Common myeloid progenitor, CD34-positive (primary cell): ENCODE measurements at places on chromosomes 11 and 22.
A peak's percentile ranks its signal among the peaks of the same experiment; 100 is the strongest.

GRCh38 chr11:60700689-60701468 is 1.5 kb downstream of the MS4A8 start:
- peak; percentile 45 for DNase-seq

DNA sequence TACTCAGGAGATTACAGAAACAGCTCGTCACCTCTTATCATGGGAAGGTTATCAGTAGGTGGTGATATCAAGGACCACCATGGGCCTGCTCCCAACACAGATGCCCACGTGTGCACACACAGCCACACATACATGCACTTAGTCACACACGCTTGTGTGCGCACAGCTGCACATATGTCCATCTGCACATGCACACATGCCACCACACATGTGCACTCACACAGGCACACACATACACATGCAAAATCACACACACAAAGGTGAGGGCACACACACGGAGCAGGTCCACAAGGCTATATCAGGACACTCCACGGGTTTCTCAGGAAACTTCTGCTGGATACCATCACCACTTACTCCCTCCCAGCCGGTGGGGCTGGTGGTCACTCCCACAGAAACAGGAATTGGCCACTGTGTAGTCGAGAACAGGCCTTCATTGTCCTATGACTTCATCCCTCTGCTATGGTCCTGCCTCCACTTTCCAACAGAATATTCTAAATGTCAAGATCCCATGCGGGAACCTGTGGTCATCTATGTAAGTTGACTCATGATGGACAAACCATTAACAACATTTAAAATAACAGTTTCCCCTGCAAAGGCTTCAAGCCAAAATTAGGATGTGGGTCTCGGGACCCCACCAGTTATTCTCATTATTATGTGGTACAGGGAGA is 2.2 kb downstream of the C11orf24 start:
- no peak for DNase-seq

DNA sequence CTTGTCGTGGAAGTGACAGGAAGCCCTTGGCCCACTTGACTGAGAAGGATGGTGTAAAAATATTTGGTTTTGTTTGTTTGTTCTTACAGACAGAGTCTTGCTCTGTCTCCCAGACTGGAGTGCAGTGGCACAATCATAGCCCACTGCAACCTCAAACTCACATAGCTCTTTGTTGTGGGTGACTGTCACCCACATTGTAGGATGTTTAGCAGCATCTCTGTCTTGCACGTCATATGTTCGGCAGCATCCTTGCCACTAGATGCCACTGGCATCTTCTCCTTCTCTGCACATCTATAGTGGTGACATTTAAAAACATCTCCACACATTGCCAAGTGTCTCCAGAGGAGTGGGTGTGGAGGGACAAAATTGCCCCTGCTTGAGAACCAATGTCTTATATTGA is 56.8 kb downstream of the PRR5L start:
- peak; percentile 47 for DNase-seq

DNA sequence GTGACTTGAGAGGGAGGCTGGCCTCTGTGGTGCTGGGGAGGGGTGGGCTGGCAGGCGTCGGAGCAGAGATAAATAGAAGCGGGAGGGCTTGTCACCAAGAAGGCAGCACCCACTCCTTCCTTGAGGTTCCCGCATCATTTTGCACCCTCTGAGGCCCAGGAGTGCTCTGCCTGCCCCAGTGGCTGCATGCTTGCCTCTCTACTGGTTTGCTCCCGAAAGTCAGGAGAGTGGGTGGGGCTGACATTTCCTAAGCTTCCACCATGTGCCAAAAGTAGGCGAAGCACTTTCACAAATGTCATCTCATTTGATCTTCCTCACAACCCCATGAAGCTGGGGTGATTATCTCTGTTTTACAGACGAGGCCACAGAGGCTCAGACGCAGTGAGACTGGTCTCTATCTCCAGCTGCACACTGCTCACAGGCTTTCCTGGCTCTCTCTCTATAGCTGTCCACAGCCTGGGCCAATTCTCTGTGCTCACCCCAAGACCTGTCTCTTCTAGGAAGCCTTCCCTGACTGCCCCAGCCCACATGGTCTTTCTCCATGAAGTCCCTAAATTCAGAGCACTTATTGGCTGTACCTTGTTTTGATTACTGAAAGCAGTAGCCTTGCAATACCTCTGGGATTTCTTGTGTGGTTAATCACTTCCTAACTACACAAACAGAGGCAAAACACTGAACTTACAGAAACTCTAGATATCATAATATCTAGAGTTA is 2.6 kb upstream of the UCP3 start:
- DNase-seq: peak; percentile 78
